ENCODE measurements at places on chromosomes 1 and 21.

DNA sequence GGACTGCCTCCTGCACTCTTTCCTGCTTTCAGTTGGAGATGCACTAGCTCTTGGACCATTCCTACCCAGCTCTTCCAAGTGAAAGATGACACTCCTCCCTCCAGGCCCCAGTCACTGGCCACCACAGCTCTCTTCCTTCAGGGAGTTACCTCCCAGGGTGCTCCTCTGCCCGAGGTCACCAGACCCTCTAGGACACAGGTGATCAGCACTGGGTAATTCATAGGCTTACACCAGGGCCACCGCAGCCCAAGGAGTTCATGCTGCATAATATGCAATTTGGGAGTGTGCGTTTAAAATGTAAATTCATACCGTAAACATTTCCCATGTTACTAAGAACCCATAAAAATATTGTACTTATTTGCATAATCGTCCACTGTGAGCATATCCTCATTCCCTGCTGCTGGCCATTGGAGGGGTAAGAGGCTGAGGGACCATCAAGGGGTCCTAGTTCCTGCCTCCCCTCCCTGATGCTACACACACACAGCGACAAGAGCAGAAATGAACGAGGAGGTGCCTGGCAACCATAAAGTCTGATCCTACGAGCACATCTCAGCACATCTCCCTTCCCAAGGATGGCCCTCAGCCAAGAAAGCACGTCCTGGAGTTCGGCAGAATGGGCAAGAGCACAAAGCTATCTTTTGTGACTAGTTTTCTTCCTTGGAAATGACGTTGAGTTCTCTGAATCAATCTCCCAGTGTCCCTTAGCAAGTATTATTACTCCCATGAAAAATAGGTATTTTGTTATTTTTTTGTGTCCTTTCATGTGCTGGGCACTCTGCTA is 222.9 kb upstream of the RAB4A start:
- no peak for DNase-seq

GRCh38 chr21:43619856-43620255 is 39.4 kb downstream of the HSF2BP start:
- DNase-seq, result no peak

GRCh38 chr1:100941098-100941527 is 45.2 kb downstream of the SLC30A7 start:
- no peak for DNase-seq

DNA sequence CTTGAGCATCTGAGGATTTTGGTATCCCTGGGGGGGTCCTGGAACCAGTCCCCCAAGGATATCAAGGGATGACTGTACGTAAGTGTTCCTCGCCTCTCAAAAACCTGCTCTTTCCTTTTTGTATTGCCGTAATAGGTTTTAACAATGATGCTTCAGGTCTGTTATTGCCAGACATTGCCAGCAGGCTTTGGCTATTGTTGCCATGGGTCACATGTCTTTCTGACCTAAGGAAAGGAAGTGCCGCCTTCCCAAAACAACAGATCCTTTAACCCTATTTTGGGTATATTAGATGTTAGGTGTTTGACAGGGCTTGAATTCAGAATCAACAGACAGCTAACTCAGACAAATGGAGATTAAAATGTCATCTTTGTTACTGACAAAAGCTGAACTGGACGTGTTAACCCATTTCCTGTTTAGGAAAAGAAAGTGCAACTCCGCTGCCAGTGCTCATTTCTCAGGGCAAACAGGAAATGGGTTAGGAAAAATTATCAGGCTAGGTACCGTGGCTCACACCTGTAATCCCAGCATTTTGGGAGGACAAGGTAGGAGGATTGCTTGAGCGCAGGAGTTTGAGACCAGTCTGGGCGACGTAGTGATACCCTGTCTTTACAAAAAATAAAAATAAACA is 12.4 kb upstream of the PRPF38B start:
- DNase-seq, result no peak

DNA sequence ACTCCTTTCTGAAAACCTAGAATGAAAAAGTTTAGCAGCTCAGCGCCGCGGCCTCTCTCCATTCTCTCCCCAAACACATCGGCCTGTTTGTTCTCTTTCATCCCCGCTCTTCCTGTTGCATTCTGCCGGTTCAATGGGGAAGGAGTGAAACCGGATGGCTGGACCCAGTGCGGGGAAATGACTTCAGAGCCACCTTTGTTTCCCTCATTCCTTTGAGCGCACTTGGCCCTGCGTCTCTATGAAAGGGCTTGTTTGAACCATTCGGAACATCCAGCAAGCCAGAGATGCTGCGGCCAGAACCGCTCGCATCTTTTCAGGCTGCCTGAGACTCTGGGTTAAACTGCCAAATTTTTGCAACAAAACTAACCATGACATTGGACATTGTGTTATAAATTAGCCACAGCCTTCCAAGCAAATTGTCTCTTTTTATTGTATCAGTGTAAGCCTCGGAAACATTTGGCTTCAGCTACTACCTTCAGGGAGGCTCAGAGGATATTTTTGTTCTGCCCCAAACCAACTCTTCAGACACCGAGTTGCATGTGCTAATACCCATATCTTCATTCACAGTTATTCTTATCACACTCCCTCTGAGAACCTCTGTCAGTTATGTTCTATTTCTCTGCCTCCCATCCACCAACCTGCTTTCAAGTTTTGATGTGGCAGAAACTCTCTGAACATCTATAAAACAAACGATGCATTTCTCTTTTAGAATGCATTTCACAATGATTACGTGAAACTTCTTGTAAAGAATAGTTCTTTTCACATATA is 5.1 kb upstream of the OLIG1 start:
- no peak for DNase-seq
